NCI-H1417 (cell line): ENCODE measurements at places on chromosomes 11 and 22.

GRCh38 chr11:126781942-126782341 is 218.6 kb downstream of the KIRREL3 start:
- no peak for DNase-seq

DNA sequence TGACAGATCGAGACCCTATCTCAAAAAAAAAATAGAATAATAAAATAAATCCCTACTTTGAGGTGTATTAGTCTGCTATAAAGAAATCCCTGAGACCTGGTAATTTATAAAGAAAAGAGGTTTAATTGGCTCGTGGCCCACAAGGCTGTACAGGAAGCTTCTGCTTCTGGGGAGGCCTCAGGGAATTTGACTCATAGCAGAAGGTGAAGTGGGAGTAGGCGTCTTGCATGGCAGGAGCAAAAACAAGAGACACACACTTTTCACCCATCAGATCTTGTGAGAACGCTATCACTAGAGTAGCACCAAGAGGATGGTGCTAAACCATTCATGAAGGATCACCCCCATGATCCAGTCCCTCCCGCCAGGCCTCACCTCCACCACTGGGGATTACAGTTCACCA is 29.2 kb downstream of the CDPF1 start:
- no peak for DNase-seq

GRCh38 chr11:73203790-73204189 is 14.3 kb upstream of the P2RY2 start:
- no peak for DNase-seq

DNA sequence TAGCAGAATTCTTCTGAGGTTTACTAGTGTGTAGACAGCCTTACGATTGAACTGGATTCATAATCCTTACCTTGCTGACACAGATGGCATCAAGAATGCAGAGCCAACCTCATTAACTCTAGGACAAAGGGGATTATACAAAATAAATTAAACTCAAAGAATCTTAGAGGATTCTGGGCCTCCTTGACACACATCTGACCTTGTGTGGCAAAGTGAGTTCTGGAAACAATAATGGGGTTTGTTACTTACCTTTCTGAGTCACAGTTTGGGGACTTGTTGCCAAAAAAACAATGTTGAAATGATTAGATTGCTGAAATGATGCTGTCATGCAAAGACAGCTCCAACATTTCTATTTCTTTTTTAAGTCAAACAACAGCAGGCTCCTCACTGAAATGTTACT is 179.1 kb upstream of the ISX start:
- no peak for DNase-seq

GRCh38 chr11:30889143-30889794 is 303.1 kb upstream of the MPPED2 start:
- no peak for DNase-seq

GRCh38 chr11:101915791-101916291 is 481 bp downstream of the ANGPTL5 start:
- DNase-seq: peak; percentile 17

DNA sequence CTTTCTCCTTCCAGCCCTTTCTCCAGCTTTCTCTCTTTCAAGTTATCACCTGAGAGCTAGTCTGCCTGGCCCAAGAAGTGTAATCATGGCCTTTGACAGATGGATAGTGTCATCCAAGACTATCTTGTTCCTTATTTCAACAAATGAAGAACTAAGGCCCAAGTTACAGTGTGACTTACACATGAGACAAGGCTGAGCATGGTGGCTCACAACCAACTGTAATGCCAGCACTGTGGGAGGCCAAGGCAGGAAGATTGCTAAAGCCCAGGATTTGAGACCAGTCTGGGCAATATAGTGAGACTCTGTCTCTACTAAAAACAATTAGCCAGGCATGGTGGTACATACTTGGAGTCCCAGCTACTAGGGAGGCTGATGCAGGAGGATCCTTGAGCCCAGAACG is 3.7 kb upstream of the RANGAP1 start:
- DNase-seq: no peak

DNA sequence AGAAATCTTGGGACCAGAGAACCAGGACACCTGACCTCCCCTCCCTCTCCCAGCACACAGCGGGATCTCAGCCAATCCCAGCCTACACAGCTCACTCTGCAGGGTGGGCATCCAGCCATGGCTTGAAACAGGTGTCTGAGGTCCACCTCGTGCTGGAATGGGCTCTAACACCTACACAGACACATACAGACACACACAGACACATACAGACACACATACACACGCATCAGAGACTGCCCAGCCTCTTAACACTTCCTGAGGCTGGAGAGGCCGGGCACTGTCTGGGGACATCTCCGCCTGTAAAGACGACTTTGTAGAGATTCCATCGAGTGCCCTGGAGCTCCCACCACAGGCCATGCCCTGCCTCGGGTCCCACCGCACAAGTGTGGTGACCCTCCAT is 36.7 kb downstream of the CAPN1 start:
- no peak for DNase-seq

DNA sequence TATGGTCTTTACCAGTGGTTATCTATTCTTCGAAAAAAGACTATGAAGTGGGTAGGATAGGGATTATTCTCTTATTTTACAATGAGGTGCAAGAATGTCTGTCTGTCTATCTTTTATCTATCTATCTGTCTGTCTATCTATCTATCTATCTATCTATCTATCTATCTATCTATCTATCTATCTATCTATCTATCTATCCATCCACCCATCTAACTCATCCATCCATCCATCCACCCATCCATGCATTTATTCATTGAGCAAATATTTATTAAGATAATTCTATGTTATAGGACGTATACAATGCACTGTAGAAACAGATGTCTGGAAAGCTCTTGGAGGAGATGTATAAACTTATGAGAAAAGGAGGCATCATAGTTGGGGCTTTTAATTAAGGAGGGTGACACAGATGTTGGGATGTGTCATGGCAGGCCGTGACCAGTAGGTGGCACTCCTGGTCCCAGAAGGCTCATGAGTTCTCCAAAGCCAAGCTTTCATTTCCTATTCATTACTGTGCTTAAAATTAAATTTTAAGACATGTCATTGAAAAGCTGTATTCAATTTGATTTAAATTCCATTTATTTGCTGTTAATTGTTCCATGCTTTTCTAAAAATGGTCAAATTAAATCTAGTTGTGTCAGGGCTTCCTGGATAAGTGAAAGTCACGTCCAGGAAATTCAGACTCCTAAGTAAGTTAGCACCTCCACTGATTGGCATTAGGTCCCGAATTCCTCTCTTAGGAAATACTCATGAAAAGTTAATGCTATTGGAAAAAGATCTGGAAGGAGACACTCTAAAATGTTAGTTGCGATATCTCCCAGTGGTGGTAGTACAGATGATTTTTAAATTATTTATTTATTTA is 19.0 kb upstream of the E2F8 start:
- peak; percentile 74 for DNase-seq

DNA sequence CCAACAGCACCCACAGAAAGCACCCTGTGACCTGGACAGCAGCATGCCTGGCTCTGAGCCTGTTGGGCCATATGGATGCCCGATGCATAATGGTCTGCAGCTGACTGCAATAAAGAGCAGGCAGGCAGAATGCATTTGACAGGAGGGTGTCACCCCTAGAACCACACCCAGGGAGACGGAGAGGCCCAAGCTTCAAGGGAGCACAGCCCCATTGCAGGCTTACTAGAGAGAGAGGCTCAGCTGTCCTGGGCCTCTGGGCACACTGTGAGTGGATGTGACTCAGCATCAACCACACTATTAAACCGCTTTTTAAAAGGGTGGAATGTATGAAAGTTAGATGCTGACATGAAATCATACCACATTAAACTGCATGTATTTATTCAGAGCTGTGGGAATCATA is 365.3 kb downstream of the CTTN start:
- no peak for DNase-seq

- DNase-seq: no peak
These were observed 181.1 kb downstream of the CTTN start for GRCh38 chr11:70579316-70579955.

GRCh38 chr11:95850137-95850536 is 59.8 kb downstream of the CEP57 start:
- DNase-seq: no peak

DNA sequence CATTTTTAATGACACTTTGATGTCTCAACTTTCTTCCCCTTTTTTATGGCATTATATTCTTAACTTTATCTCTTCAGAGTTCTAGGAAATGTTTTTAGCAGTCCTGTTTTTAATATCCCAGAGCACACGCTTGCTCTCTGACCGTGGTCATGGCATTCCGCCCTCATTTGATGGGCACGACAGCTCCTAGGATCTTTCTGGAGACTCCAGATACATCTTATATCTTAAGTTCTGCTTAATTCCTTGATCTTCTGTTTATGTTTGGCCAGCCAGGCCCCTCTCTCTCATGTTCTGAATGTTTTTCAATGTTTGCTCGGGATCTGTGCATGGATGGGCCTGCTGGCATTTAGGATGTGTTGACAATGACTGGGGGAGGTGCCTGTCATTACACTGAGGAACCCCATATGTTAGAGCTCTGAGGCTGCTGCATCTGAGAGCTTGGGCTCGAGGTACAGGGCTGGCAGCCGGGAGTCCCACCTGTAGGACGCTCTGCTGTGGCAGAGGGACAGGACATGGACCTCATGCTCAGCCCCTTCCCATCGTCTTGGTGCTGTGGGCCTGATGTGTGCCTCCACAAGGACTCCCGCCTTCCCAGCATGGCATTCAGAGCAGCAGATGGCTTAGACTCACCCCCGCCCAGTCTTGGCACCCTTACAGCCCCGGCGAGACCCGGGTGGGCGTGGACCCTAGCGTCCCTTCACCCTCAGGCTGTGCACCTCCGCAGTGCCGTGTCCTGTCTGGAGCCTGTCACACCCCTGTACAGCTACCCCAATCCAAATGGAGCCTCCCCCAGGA is 75.0 kb downstream of the CDKN1C start:
- no peak for DNase-seq

DNA sequence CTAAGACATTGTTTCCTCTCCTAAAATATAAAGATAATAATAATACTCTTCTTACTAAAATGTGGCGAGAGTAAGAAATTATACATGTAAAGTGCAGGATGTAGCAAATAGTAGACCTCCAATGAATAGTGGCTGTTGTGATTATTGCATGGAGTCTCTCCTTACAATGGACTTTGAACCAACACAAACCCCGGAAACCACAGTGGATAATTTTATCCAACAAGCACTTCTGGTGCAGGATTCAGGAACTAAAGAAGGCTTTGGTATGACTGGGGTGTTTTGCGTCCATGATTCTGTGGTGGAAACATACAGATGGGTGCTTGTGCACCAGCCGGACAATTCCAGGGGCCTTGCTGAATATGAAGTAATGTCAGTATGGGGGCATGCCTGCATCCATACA is 146.4 kb upstream of the UBASH3B start:
- no peak for DNase-seq

GRCh38 chr11:3087821-3088800 is 30.9 kb upstream of the CARS1 start:
- no peak for DNase-seq

GRCh38 chr11:64661146-64661545 is 61.9 kb downstream of the NRXN2 start:
- no peak for DNase-seq

DNA sequence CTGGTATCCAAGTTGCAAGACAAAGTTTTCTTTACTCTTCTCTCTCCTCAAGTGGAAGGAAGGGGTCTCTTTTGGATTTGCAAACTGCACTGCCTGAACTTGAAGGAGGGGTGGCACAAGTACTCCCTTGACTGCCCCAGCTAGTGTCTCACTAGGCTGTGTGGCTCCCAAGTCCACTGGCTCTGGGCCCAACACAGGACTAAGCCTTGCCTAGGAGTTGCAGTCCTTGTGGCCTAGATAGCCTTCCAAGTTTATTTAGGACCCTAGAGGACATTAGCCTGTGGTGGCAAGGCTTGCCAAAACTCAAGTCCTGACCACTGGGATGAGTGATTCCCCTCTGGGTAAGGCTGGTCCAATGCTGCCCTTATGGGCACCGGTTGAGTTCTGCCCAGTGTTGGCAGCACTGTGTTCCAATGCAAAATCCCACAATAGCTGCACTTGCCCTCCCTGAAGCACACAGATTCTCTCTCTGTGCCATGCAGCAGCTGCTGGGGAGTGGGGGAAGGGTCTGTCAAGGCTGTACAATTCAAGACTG is 10.2 kb upstream of the WEE1 start:
- DNase-seq: no peak

DNA sequence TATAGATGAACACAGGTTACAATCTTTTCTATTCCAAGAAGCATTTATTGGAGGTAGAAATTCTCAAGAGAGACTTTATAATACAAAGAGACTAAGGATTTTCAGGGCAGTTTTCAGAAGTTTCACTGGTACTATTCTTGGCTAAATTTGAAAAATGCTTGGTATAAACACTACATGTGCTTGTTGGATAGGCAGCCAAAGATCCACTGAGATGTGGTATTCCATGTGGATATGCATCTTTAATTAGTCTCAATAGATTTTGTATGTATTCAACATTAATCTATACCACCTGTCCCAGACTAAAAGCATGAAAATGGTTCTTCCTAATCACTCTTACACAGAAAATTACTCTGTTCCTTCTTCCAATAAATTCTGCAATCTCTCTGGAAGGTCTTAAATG is 232.6 kb downstream of the CADM1 start:
- no peak for DNase-seq

DNA sequence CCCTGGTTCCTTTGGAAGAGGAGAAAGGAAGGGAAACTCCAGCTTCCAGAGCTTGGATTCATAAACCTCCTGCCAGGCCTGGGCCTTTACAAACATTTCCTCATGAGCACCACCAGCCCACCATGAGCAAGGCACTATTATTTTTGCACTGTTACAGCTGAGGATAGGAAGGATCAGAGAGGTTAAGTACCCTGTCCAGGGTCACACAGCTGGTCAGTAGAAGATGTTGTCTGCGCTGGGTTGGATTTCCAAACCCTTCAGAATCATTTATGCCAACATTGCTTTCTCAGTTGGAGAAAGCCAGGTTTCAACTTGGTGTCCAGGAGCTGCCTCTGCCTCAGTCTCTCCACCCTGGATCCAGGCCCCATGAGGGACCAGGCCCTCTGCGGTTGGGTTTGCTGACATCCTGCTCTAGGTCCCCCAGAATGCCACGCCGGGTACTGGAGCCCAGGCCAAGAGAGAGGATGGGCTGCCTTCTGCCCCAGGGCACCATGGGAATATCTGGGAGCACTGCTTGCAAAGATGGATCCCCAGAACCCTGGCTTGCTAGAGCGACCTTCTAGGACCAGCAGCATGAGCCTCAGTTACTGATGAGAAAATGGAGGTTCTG is 29.7 kb upstream of the SHISAL1 start:
- DNase-seq: no peak

- no peak for DNase-seq
These were observed 10.8 kb downstream of the KRTAP5-6 start for GRCh38 chr11:1707751-1708150.

- DNase-seq: no peak
These were observed 28.2 kb downstream of the FZD4 start for GRCh38 chr11:86926975-86927374.
